ENCODE measurements at places on chromosomes 13 and 19.

- no peak for DNase-seq
These were observed 2.9 kb downstream of the RASIP1 start for GRCh38 chr19:48737360-48737998.

DNA sequence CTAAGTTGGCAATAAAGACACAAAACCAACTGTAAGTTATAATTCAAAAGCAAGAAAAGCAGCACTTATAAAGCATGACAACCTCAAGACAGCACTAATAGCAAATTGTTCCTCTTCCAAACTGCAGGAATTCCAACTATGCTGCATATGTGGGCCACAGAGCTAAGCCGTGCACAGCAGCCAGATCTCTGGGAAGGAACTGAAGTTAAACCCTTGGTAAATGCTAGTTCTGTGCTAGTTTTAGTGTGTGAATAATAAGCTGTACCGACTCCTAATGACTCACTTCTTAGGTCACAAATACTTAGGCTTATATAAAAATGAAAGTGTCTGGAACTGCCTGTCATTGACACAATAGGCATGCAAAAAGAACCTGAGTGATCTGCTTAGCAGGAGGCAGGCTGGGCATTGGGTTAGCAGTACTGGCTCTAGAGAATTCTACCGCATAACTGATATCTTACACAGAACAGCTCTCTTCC lies 21.2 kb upstream of the GTF3A start:
- no peak for DNase-seq

DNA sequence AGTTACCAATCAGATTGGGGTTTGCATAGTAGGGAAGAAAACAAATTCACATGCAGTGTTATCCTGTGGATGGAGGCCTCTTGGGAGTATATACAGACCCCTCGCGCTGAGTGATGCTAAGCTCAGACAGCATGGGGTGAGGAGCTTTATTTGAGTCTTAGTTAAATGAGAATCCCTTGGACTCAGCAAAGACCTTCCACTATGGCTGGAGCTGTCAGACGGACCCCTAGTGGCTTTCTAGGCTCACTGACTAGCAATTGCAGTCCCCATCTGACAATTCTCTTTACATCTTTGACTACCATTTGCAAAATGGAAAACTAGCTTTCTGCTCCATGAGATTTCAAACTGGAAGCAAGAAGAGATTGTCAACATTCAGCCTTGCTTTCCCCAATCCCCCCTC lies 90.4 kb downstream of the STOML3 start:
- no peak for DNase-seq

- DNase-seq = no peak
These were observed 13.1 kb downstream of the GRAMD1A start for GRCh38 chr19:35013041-35013819.

DNA sequence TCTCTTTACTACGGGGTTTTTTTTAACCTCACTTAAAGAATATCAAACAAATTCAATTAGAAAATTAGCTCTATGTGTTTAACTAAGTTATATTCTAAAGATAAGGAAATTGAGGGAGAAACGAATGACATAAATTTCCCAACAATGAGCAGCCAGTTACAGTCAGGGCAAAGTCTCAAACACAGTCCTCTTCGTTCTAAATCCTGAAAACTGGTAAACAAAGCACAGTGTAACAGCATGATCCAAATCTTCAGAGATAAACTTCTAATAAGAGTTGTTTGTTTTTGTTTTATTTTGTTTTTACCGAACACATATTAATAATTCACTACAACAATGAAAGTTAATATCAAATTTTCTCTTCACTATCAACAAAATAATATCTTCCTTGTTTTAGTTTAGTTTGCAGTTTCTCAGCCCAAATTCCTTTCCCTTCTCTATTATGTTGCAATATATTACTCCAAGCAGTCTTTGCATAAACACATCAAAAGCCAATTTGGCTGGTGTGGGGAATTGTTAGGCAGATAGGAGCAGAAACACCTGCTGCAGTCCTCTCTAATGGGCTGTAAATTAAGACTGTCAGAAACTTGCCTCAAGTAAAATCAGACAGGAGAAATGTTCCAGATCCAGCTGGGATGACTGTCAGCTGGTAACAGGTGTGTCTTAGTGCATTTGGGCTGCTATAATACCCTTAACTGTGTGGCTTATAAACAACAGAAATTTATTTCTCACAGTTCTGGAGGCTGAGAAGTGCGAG lies 106.5 kb upstream of the SGCG start:
- no peak for DNase-seq

GRCh38 chr19:36058481-36059179 lies 3.9 kb downstream of the WDR62 start:
- no peak for DNase-seq

- no peak for DNase-seq
These were observed 102.7 kb downstream of the ZAR1L start for GRCh38 chr13:32212421-32212820.

DNA sequence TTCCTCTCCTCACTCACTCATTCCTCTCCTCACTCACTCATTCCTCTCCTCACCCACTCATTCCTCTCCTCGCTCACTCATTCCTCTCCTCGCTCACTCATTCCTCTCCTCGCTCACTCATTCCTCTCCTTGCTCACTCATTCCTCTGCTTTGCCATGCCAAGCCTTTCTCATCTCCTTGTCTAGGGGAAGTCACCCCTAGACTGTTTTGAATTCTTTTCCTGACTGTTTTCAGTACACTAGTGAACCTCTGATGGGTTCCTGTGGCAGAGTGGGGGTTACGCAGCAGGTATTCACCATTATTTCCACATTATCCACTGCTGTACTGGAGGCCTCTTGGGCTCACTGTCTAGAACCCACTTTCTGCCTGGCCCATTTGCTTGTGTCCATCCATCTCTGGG lies 1.2 kb downstream of the CYP4F8 start:
- DNase-seq = no peak

DNA sequence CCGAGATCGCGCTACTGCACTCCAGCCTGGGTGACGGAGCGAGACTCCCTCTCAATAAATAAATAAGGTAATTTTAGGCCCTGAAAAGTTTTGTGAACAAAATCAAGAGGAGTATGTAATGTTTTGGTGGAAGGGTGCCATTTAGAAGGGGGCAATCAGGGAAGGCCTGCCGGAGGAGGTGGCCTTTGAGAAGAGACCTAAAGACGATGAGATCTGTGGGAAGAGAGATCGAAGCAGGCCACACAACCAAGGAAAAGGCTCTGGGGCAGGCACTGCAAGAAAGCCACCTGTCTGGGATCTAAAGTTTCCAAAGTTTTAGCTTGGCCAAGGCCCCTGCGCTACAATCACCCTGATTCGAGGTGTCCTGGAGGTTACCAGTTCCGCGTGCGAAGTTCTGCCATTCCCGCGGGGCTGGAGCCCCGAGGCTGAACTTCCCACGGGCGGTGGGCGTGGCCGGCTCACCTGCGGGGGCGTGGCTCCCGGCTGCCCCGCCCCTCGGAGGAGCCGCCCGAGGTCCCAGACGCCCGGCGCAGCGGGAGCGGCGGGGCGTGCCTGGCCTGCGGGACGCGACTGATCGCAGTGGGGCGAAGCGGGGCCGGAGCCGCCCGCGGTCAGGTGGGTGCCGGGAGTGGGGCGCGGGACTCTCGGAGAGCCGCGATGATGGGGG lies at the start of gene KLC3:
TSS of gene KLC3 (plus strand) at position 519 of the 667 bp plus-strand sequence. CDS start 4,792 bp downstream, outside the sequence.
- DNase-seq = no peak

Measured in NCI-H2081 treated with DMSO at 0.1 percent for 48 hours (cell line).